ENCODE measurements at places on chromosomes 12 and 14.

DNA sequence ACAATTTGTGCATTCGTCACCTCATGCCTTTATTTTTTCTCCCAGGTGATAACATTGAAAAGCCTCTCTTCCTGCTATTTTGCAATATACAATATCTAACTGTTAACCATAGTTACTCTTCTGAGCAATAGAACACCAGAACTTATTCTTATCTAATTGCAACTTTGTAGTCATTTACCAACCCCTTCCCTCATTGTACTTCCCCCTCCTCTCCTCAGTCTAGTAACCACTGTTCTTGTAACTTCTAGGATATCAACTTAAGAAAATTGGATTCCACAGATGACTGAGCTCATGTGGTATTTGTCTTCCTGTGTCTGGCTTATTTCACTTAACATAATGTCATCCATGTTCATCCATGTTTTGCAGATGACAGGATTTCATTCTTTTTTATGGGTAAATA, 7.6 kb downstream of the MUCL1 start:
- no peak for DNase-seq

DNA sequence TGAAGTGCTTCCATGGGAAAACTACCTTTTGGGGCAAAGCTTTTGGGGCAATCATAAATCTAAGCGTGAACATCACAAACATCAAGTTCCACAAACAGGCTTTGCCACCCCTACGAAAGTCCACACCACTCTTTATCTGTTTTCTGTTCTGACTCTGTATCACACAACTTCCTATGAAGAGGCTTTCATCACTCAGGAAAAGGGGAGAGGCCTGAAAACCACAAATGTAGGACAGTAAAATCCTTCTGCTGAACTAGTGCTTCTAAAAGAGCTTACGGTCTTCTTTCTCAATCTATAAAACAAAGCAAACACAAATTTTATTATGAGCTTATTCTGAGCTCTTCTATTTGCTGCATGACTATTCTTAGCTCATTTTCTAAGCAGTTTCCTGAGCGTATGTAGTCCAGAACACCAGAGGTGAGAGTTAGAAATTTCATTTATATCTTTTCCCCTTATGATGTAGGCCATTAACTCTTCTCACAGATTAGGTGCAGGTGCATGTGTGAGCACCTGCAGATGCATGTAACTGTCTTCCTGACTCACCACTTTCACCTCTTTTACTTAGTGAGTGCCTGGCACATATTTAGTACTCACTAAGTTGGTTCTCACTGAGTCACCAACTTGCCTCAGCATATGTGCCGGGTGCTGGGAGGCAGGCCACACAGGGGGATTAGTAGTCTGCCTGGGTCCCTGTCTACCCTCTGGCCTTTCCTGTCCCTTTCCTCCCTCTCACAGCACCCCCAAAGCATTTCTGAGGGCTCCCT, 32.9 kb upstream of the SYCP3 start:
- DNase-seq: no peak

DNA sequence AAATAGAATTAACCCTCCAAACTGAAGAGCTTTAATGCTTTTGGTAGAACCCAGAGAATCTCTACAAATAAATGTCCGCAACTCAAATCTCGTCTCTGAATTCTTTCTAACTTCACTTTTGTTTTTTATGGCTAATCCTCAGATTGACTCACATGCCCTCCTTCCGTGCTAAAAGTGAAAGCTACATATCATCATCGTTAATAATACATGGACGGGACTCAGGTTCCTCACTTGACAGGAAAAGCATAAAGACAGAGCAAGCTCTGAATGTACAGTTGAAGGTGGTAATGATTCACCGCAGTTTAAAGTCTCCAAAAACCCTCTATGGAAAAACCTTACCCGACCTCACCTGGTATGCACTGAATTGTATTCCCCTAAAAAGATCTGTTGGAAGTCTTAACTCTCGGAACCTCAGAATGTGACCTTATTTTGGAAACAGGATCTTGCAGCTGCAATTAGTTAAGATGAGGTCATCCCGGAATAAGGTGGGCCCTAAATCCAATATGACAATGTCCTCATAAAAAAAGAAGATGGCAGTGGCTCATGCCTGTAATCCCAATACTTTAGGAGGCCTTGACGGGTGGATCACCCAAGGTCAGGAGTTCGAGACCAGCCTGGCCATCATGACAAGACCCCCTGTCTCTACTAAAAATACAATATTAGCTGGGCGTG, 147.4 kb upstream of the FOXN3 start:
- no peak for DNase-seq

DNA sequence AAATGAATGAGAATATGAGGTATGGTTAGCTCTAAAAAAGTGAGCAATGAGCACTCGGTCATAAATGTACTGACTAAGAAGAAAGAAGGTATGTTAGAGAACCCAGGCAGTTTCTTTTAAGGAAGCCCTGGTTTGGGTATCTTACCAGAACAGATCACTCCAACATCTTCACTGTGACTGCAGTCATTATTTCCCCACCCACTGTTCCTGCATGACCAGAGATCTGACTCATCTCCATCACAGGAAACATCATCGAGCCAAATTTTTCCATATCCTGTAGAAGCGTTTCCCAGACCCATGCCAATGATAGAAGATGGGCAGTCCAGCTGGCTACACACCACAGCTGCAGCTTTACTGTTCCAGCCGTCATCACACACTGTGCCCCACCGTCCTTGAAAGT, 48.0 kb downstream of the CD163L1 start:
- DNase-seq: no peak

DNA sequence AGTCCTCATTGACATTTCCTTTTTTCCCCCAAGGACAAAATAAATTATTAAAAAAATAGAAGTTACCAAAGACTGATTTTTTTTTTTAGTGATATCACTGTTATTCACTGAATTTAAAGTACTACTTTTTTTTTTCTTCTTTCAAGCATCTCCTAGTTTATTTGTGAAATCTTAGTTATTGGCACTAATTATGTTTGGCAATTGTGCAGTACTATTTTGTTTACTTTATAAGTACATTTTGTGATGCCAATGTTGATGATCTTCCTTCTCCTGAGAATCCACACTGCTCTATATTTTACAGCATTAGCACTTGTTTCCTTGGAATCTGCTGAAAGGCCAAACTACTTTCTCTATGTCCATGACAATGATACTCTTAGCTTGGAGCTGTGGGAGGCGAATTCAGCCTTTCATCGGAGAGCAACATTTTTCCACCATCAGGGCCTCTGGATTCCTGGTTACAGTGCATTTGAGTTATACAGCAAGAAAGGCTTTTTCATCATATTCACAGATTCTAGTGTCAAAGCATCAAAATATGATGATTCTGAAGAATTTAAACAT, 123.8 kb upstream of the PTPRQ start:
- DNase-seq: no peak

GRCh38 chr14:53044486-53044885, 93.6 kb upstream of the FERMT2 start:
- no peak for DNase-seq

- no peak for DNase-seq
These were observed 248.6 kb upstream of the SOX5 start for GRCh38 chr12:24198070-24198469.

- DNase-seq: no peak
These were observed 465.5 kb upstream of the ATP2B1 start for GRCh38 chr12:90174198-90174510.

DNA sequence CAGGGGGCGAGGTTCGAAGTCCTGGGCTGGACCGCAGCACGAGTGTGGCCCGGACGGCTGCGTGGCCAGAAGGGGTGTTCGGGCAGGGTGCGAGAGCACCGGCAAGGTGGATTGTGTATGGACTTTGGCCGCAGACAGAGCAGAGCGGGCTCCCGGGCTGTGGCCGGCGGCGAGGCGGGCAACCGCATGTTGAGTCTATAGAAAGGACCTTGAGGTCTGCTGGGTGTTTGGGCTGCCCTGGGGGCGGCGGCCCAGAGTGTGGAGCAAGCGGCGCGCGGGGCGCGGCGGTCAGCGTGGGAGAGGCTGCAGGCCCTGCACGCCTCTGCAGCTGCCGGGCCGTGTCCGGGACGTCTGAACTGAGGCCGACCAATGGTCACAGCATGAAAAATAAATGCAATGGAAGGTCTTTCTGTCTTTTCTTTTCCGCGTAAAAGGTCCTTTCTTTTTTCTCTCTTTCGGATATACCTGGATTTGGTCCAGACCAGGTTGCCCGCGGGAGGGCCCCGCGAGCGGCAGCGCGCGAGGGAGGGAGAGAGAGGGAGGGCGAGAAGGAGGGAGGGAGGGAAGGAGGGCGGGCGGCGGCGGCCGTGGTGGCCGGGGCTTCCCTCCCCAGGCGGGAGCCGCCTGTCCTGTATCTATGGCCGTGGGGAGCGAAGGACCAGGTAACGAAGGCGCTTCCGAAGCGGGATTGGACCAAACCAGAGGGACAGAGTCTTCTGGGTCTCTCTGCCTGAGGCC, 5.5 kb upstream of the HOXC9 start:
- DNase-seq: no peak

DNA sequence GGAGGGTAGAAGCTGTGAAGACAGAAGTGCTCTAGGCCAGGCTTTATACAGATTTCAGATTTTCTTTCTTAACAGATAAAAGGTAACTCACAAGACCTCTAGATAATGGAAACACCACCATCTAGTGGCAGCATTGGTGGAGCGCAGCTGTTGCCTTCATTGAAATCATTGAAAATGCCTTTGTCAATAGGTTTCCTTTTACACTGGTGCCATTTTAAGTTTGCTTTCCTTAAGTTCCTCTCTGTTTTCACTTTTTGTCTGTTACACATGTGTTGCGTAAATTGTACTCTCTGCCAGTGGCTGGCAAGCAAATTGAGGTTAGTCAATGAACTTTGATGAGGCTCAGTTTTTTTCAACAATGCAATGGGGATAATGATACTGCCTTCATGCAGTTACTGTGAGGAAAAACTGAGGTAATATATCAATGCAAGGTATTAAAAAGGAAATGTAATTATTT, 31.1 kb downstream of the ALDH1L2 start:
- DNase-seq: peak; percentile 51

GRCh38 chr14:89017417-89017816, 193.0 kb downstream of the TTC8 start:
- no peak for DNase-seq

- no peak for DNase-seq
These were observed 77.5 kb upstream of the KICS2 start for GRCh38 chr12:64299628-64300027.

- no peak for DNase-seq
These were observed 880.9 kb downstream of the BCL11B start for GRCh38 chr14:98391061-98391460.

DNA sequence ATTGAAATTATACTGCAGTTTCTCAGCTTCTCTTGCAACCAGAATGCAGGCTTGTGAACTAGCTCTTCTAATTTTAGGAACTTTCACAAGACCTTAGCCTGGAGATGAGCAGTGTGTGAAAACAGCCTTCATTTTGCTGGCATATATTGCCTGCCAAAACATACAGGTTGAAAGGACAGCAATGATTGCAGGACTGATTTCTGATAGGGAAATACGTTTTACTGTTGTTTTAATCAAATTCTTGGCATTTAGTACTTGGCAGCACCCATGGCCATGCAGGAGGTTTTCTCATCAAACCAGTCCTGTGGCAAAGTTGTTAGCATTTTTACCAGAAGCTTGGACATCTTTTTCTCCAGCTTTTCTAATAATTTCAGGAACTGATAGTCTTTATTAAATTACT, 91.9 kb upstream of the MUCL1 start:
- DNase-seq: no peak

DNA sequence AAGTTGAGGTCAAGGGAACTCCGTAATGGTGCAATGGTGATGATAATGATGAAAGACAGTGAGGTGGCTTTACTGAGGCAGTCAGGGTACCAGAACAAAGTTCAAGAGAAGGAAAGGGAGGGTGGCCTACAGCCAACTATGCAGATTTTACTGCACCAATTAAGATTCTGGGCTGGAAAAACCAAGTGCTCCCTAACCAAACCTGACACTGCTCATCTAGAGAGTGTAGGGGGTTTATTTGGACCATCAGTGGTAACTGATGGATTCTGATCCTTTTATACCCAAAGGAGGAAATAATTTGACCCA, 387 bp downstream of the LRRC9 start:
- DNase-seq: no peak

DNA sequence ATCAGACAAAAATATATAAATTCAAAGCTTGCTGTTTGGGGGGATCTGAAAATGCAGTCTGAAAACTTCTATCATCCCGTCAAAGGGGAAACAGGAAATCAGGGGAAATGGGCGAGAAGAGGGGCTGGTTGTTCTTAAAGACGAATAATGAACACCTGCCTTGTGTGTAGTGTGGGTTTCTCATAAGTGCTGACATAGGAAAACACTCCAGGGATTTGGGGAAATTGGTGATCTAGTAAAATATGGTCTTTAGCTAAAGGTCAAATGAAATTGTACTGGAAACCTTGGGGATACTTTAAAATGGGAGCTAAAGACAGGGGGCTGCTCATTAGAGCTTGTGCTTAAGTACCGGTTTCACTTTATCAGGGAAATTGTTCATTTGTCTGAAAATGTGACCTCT, 39.6 kb upstream of the PIK3C2G start:
- no peak for DNase-seq

- peak; percentile 45 for DNase-seq
These were observed 26.2 kb downstream of the MNAT1 start for GRCh38 chr14:60760644-60761364.

GRCh38 chr12:110846615-110847566, at the start of gene CCDC63:
Gene CCDC63 (plus strand): TSS chr12:110846987. CDS start chr12:110852955, 5,968 bp downstream.
- no peak for DNase-seq

GRCh38 chr14:71004481-71004880, 97.2 kb downstream of the PCNX1 start:
- DNase-seq: no peak

- DNase-seq: no peak
These were observed 141.7 kb downstream of the SYT1 start for GRCh38 chr12:79006306-79006705.

DNA sequence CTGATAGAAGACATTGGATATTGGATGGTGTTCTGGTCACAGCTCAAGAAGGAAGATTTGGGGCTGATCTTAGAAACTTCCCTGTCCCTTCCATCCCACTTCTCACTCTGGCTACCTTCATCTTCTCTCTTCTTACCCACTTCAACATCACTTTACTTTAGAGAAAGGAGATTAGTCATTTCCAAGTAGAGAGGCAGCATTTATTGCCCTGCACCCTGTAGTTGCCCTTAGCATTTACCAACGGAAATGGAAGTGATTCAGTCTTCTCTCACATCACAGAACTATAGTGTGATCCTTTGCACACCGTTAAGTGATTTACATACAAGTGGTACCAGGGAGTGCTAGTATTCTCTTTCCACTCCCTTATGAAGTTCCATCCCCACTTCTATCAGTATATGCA, 52.4 kb downstream of the PHLDA1 start:
- DNase-seq: no peak

GRCh38 chr12:50928392-50928791, 24.0 kb upstream of the HIGD1C start:
- no peak for DNase-seq

- no peak for DNase-seq
These were observed 83.5 kb downstream of the PPHLN1 start for GRCh38 chr12:42409471-42409870.

DNA sequence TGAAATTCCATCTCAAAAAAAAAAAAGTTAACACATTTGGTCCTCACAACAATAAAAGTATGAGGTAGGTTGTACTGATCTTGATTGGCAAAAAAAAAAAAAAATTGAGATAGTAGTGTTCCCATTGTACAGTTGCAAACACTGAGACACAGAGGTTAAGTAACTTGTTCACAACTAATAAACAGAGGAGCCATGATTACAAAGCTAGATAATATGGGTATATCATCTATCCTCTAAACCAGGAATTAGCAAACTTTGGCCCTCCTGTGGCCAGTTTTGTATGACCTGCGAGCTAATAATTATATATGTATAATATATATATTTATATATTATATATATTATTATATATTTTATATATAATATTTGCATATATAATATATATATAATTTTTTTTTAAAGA, 2.3 kb upstream of the PSME1 start:
- DNase-seq: no peak

All from NCI-H2081 treated with DMSO at 0.1 percent for 48 hours (cell line).